NCI-H1048 (cell line): ENCODE measurements at places on chromosomes 5 and 9.

DNA sequence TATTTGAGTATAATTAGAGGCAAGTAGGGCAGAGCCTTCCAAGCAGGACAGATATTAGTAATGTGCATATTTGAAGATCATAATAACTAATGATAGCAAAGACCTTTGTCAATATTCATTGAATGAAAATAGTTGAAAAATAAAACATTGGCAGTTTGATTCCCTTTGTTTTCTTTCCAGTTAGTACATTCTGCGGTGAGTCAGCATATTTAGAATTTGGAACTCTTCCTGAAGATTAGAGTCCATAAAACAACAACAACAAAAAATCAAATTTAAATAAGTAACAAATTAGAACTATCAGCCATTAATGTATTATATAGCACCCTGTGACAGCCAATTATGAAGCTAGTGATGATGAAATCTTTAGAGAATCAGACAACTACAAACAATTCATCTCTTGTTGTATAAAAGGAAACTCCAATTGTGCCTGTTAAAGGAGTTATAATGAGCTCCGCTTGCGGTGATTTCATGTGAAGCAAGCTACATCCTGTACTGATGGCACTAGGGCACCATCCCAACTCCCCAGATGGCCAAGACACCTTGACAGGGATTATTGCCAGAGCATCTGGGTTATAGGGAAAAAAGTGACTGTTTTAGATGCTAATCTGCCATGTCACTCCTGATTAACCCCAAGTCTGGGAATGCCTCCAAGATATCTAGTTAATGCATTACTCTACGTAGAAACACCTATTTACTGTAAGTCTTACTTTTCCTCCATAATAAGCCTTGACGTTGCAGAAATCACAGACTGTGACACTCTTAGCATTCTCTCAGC lies 6.8 kb downstream of the IFNA8 start:
- DNase-seq: no peak

- no peak for DNase-seq
These were observed 1187.1 kb upstream of the WWC1 start for GRCh38 chr5:167104351-167104750.

DNA sequence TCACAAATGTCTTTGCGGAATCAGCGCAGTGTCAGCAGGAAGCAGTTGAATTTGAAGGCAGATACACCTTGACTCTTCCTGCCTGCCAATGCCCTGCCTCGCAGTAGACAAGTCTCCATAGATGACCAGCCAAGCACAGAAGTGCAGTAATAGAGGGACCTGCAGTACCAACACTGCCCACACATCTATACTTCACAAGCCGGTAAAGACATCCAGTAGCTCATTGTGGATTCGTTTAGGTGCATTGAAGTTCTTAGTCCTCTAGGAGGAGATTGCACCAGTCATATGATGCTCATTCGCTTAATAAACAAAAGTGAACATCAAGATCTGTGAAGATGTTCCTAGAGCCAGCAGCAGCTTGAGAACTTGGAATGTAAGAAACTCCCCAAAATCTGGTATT lies 7.1 kb upstream of the IFNA2 start:
- no peak for DNase-seq

- no peak for DNase-seq
These were observed 193.2 kb downstream of the EFNA5 start for GRCh38 chr5:107477492-107477891.

GRCh38 chr5:177358370-177358819 lies 671 bp downstream of the RGS14 start:
- no peak for DNase-seq

- no peak for DNase-seq
These were observed 264.0 kb upstream of the TRIM32 start for GRCh38 chr9:116423149-116423548.

GRCh38 chr5:10279328-10279727 lies 28.4 kb downstream of the CMBL start:
- DNase-seq: no peak

- no peak for DNase-seq
These were observed 17.1 kb upstream of the ANXA6 start for GRCh38 chr5:151174612-151175101.

DNA sequence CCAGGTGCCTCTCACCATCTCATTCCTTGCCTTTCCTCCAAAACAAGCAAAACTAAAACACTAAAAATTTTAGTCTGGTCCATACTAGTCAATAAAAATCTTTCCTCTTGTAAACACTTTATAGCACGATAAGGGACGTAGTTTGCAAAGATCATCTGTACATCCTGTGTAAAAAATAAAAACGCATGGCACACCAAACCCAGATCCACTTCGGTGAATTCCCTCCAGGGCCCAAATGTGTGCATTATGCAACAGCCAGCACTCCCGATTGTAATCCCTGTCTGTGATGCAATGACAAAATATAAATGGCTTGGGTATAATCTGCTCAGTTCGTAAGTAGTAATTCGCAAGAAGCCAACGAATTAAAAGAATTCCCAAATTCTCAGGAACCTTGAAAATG lies 1.4 kb downstream of the FAM169A start:
- no peak for DNase-seq

GRCh38 chr9:110078604-110079003 lies 129.4 kb downstream of the C9orf152 start:
- no peak for DNase-seq

GRCh38 chr9:89996773-89997172 lies 392.0 kb downstream of the GADD45G start:
- DNase-seq: no peak

DNA sequence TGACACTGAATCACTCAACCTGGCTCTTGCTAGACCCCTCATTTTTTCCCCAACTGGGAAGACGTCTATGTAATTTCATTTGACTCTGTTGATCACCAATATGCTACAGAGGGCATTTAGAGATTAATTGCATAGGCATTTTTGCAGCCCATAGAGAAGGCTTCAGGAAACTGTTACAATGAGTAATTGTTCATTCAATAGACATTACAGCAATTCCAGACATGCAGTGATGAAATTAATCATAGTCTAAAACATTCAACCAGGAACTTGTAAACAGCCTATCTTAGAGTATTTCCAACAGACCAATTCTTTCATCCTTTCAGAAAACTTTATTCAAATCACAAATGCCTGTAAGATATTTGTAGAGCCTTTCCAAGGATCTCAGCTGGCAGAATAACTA lies 122.3 kb downstream of the MARCHF11 start:
- no peak for DNase-seq

GRCh38 chr9:82895822-82896110 lies 167.2 kb downstream of the RASEF start:
- DNase-seq: no peak

- DNase-seq: no peak
These were observed 15.7 kb downstream of the TMEM171 start for GRCh38 chr5:73136055-73136562.

DNA sequence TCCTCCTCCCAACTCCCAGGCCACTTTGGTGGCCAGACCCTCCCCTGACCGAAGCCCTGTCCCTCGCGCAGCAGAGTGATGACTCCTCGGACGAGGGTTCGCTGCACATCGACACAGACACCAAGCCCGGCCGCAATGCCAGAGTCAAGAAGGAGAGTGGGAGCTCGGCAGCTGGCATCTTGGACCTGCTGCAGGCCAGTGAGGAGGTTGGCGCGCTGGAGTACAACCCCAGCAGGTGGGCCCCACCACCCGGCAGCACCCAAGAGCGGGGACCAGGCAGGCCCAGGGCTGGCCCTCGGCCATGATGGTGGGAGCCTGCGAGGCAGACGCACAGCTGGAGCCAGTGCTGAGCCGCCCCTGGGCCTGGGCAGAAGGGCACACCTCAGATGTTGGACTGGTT lies 90.6 kb downstream of the PHF2 start:
- DNase-seq: no peak

DNA sequence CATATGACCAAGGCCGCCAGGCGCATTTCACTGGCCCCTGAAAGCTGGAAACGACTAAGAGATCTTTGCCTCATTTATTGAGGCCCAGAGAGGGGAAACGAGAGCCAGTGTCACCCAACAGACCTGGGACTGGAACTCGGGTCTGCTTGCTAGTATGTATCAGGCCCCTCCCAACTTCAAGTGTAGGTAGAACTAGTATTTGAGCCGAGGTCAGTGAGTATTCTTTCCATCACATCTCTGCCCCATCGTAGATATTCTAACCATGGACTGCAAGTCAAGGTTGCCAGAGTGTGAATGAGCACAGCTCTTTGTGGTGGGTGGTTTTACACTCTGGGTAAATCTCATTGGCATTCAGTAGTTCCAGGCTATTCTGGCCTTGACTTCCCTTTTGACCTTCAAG lies 42.2 kb downstream of the GPR107 start:
- DNase-seq: no peak

- DNase-seq: no peak
These were observed 274.6 kb upstream of the IRX2 start for GRCh38 chr5:3026099-3026498.

DNA sequence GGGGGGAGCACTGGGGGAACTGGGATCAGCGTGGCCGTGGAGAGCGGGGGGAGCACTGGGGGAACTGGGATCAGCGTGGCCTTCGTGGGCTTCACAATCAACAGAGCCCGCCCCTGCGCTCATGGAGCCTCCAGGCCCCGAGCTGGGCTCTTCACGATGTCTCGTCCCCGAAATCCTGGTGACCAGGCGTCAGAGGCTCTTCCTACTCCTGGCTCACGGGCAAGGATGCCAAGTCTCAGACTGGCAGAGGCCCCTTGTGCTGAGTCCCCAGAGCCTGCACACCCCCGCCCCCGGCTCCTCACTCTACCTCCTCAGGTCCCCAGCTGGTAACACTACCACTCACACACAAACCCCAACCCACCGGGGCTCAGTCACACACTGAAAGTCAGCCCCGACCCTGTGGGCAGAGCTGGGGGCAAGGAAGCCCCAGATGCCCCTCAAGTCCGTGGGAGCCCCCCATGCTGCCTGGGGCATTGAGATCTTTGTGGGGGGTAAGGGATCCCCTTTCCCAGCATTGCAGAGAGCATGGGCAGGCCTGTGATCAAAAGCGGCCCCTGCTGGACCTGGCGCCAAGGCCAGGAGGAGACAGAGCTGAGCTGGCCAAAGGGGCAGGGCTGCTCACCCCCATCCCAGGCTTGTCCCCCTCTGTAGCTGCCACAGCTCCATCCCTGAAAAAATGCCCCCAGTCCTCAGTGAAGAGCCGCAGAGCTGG lies 26.7 kb downstream of the LHX3 start:
- DNase-seq: no peak

DNA sequence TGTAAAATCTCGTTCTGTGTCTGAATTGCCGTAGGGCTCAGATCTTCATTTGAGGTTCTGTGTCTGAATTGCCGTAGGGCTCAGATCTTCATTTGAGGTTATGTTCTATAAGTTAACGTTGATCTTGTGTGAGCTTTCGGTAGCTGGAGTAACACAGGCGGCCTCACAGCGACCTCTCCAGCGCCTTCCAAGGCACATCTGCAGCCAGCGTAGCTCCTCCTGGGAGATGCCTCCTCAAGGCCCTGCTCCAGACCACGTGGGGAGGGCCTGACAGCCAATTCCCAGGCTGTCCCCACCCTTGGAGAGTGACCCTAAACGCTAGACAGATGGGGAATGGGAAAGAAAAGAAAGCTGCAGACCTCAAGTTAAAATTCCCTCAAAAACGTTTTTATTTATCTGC lies 8.7 kb upstream of the AHRR start:
- DNase-seq: no peak

GRCh38 chr5:174418809-174419539 lies 305.4 kb upstream of the MSX2 start:
- no peak for DNase-seq

DNA sequence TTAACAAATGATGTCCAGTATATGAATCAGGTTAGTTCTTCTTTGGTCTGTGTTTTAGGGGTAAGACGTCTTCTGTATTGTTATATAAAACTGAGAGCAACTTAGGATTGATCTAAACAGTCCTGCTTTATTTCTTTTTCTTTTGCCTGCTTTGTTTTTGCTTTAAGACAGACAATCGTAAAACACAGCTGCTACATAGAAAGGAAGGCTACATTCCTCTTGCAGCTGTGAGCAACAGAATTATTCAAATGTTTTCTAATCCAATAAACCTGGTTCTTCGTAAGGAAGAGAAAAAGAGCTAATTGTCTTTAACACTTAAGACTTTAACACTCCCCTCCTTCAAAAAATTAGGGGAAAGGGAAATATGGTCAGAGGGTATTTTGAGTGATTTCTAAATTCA lies 14.6 kb downstream of the FGF1 start:
- no peak for DNase-seq
